T1000 (cell line): ENCODE measurements at places on chromosomes 11 and 22.

DNA sequence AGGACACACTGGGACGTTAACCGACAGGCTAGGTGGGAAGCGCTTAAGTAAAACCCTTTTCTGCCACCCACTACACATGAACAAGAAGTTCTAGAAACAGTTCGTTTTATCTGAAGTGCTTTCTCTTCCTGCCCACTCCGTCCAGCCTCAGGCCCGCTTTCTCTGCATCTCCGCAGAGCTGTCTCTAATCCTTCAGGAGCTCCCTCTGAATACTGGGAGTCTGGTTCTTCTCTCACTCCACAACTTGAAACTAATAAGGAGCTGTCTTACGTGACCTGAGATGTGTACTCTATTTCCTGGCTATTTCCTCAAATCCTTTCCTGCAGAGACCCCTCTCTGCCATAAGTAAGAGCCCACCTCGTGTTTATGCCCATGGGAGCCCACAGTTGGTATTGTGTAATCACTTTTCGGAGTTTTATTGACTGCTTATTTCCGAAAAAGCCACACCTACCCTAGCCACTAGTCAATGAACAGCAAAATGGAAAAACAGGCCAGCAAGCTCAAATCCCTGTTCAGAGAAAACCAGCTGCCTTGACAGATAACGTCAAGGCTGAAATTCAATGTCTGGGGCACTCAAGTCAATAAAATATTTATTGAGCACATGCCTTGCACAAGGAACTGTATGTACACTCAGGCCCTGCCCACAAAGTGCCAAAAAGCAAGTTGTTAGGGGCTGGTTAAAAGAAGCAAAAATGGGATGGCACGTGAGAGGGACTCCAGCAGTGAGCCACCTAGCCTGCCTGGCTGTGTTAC is 4.9 kb downstream of the PC start:
- no peak for DNase-seq

DNA sequence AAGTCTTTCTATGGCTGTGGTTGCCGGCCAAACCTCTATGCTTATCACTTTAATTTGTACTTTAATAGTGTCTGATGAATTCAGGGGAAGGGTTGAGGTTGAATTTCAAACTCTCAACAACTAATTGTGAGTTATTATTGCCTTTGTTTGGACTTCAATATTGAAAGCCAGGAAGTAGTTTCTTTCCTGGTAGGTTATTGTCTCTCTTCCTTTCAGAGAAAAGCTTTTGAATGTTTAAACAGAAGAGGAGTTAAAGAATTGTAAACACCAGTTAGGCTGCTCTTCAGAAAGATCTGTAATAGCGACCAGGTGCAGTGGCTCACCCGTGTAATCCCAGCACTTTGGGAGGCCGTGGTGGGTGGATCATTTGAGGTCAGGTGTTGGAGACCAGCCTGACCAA is 22.2 kb downstream of the NNMT start:
- no peak for DNase-seq

GRCh38 chr11:117316197-117316961 is at the start of gene BACE1:
Gene BACE1, minus strand, starts transcription at chr11:117316256. Its CDS starts 461 bp downstream, at chr11:117315795.
- peak; percentile 47 for DNase-seq

- no peak for DNase-seq
Measured at GRCh38 chr11:69213316-69213715, 57.6 kb downstream of the SMIM38 start.

- no peak for DNase-seq
Measured at GRCh38 chr11:69409812-69410645, 71.4 kb upstream of the LINC01488 start.

GRCh38 chr11:118605116-118605867 is 2.1 kb upstream of the PHLDB1 start:
- DNase-seq = no peak

GRCh38 chr11:95739108-95739938 is 50.3 kb downstream of the FAM76B start:
- DNase-seq = no peak

DNA sequence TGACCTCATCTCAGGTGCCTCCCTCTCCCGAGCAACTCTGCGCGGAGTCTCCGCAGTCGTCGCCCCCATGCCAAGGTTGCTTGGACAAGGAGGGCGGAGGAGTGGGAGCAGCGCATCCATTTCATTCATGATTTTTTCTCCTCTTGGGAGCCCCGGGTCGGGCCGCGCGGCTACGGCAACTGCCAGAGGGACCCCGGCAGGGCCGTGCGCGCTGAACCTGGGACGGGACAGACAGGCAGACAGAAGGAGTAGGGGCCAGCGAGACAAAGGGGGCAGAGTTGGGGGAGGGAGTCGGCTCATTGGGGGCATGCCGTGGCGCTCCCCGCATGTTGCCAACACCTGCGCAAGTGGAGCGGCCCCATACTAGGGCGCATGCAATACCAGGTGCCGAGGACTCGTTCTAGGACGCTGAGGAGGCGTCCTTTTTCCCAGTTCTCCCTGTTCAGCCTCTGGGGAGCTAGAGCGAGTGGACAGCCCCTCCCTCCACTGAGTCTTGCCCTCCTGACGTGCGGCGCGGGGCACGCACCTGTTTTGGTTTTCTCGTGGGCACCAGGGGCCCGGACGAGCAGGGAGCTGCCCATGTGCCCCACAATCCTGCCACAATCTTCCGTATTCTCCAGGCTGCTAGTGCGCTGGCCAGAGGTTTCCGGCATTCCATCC is 501 bp upstream of the PTPN5 start:
- no peak for DNase-seq

- DNase-seq = no peak
Measured at GRCh38 chr11:127998421-127998820, 588.9 kb downstream of the ETS1 start.

DNA sequence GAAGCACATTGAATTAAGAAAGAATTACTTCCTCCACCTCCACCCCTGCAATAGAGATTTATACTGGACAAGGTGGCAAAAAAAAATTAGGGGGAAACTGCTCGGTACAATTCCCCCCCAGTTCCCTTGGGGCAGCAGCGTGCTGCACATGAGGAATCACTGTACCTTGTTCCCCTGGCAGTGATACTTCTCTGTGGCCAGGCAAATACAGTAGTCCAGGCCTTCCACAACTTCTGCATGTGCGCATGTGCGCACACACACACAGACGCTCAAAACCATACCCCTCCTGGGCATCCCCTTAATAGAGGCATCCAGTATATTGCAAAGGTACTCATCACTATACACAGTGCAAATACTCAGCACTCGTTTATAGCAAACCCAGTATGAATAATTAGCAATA is 68.9 kb downstream of the ARFGAP2 start:
- DNase-seq = no peak

DNA sequence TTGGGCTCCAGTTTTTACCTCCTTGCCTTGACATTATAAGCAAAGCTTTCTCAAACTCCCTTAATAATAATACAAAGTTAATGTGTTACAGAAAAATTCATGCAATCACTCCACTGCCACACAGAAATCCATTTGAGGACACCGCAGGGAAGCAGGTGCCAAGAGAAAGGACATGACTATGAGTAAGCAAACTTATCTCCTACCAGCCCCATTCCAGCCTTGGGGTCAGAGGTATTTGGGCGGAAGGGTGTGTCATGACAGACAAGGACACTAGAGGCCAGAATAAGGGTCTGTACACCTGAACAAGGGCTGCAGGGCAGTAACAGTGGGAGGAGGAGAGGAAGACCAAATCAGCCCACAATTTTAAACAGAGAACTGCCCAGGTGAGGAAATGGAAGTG is 5.9 kb downstream of the GNG3 start:
- DNase-seq = no peak

- DNase-seq = no peak
Measured at GRCh38 chr11:88194990-88195389, 19.7 kb upstream of the RAB38 start.

GRCh38 chr11:101478587-101479369 is 105.0 kb downstream of the TRPC6 start:
- DNase-seq = no peak

GRCh38 chr22:19666673-19667593 is 47.4 kb upstream of the SEPTIN5 start:
- no peak for DNase-seq

GRCh38 chr11:910589-911030 is at the start of gene CHID1:
Gene CHID1, minus strand, starts transcription at chr11:910810. Its CDS starts 5,994 bp downstream, at chr11:904816.
- DNase-seq = peak; percentile 57

- no peak for DNase-seq
Measured at GRCh38 chr11:126214841-126215240, 3.3 kb downstream of the FAM118B start.

DNA sequence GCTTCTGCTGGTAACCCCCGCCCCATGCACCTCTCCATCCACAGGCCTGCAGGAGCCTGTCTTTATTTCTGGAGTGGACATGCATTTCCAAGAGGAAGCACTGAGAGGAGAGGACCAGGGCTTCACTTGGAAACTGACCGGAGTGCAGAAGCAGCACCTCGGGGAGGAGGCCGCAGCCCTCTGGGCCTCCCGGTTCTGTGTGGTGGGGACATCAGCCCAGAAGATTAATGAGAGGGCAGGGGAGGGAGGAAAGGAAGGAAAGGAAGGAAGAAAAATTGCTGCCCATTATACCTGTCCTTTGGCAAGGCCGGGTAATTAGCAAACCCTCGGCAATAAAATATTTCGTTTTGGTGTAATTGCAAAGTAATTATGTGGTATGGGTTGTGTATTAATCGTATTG is 97.0 kb downstream of the TP53I11 start:
- DNase-seq = no peak

DNA sequence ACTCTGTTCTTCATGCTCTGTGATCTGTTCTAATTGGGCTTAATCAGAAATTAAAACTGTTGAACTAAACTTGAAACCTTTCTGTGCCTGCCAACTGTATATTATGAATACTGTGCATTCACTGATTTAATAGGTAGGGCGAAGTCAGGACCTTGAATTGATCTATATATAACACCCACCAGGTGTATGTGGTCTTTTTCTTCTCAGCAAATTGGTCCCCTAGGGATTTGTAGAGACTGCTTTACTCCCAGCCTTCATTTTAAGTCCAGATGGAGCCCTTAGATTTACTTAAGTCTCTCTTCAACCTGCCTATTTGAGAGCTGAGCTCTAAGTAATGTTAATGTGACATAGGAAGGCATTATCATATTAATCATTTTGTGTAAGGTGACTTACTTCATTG is 257.5 kb downstream of the TMEM135 start:
- DNase-seq = no peak

GRCh38 chr11:38130976-38131375 is 1532.9 kb upstream of the RAG2 start:
- no peak for DNase-seq

DNA sequence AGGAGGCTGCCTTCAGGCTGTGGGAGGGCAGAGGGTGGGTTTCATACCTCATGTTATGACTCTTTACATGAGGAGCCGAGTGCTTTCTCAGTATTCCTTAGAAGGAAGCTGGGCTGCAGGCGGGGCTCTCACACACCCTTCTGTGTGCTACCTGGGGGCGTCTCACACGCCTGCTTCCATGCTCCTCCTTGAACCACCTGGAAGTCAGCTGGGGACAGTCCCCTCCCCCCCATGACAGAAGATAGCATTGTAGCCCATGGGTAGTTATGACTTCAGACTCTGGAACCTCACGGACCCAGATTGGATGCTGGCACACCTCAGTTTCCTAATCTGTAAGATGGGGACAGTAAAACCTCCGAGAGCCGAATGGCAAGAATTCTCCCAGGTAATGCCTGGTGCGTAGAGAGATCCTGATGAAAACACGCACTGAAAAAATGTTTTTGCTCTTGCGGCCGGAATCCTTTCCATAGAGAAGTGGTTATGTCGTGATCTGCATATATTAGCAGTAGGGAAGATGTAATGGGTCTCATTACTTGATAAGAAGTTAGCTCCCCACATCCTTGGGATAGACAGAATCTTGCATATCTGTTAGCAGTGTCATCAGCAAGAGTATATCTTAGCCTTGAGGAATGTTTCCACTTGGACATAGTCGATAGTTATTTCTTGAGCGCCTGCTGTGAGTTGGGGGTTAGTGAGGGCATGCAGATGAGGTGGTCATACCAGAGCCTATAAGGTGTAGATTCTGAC is 4.9 kb downstream of the DAGLA start:
- DNase-seq = no peak

DNA sequence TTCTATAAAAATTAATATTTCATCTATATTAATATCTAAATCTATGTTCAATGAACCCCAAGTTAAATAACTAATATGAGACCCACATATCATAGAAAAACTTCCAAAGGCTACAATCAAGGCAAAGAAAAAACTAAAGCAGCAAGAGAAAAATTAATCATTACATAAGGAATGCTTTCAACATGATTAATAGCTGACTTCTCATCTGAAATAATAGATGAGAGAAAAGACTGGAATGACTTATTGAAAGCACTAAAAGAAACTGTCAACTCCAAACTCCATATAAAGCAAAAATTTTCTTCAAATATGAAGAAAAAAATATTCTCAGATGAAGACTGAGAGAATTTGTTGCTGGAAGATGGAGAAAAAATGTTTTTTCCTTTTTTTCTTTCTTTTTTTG is 13.0 kb downstream of the TRIM5 start:
- no peak for DNase-seq

GRCh38 chr11:66979336-66979980 is 4.4 kb downstream of the C11orf86 start:
- no peak for DNase-seq

DNA sequence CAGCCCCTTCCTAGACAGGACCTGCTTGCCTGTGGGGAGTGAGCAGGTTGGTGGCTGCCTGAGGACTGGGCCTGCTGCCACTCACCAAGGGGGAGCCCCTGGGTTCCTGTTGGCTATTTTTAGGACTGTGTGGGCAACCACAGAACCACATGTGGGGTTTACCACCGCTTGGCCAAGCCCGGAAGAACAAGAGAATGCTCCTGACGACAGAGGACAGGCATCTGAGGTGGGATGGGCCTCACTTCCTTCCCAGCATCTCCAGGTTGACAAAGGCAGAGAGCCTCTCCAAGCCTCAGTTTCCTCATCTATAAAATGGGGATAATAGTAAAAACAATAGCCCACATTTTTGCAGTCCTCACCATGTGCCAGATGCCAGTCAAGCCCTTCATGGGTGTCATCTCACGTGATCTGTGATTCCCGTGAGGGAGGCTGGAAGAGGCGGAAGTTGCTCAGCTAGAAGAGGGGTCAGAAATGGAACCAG is 43.6 kb downstream of the LRRC32 start:
- no peak for DNase-seq

DNA sequence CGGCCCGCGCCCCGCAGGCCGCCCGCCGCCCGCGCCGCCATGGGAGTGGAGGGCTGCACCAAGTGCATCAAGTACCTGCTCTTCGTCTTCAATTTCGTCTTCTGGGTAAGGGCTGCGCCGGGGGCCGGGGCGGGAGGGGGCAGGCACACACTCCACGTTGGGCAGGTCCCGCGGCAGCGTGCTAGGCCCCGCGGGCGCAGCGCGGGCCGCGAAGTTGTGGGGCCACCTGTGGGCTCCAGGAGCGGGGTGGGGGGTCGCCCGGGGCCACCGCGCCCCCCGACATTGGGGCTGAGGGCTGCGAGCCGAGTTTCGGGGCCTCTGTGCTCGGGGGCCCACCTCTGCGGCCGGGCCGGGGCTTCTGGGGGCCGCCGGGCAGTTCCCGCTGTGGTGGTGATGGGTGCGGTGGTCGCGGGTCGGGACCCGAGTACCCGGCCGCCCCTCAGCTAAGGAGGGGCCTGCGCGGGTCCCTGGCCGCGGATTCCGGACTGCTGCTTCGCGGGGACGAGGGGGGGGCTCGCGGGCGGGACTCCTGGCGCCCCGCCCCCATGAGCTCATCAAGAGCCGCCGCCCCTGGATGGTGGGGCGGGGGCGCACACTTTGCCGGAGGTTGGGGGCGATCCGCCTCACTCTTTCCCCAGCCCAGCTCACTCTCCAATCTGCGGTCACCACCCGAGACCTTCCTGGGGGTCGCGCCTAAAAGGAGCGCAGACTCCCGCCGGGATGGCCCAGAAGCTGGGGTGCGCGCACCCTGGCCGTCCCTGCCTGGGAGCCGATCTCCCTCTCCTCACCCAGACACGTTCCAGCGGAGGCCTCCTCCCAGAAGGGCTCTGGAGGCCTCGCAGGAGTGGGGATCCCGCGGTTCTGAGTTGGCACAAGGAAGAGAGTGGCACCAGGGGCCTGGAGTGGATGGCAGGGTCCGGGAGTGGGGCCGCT is 667 bp downstream of the CD81 start:
- DNase-seq = no peak
